Type B pancreatic cell (in vitro differentiated cells): ENCODE measurements at places on chromosomes 11 and 22.

DNA sequence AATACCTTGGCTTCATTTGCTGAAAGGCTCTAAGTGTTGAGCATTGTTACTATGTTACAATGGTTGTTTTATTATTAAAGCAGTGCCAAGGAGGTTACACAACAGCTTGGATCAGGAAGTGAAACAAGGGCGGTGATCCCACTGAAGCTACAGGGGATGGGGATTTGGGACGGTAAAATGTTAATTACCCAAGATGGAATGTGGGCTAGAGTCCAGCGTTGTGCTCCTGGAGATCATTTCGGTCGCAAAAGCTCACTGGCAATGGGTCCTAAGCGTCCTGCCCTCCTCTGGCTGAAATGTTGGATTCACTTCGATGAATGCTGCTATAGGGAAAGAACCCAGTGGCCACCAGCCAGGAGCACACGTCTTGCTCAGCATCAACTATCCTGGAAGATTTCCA is 48.3 kb downstream of the FAM83F start:
- DNase-seq, result no peak

GRCh38 chr11:58067685-58068084 is 36.9 kb downstream of the OR6Q1 start:
- no peak for DNase-seq

DNA sequence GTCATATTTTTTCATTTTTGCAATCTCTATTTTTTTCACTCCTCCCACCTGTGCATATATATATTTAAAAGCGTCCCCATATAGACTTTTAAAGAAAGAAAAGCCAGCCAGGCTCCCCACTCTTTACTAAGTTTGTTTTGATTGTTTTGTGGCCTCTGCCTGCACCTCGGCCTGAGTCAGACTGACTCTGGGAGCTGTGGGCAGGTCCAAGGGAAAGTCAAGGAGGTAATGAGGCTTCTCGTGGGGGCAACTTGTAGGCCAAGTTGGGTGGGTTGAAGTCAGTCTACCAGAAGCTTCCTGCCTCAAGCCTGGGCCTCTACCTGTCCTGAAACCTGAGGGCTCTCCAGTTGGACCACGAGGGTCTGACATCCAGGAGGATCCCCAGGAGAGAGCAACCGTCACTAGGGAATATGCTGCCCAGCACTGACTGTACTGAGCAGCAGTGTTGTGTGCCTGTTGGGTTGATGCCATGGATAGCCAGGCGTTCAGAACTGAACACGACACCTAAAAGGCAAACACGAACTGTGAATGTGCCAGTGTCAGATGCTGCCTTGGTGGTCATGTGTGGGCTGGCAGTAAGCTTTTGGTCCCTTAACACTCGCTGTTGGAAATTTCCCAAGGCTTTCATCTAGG is 58.8 kb downstream of the BMAL1 start:
- DNase-seq, result no peak

- DNase-seq, result no peak
Measured at GRCh38 chr11:134346976-134347350, 15.2 kb downstream of the GLB1L2 start.

DNA sequence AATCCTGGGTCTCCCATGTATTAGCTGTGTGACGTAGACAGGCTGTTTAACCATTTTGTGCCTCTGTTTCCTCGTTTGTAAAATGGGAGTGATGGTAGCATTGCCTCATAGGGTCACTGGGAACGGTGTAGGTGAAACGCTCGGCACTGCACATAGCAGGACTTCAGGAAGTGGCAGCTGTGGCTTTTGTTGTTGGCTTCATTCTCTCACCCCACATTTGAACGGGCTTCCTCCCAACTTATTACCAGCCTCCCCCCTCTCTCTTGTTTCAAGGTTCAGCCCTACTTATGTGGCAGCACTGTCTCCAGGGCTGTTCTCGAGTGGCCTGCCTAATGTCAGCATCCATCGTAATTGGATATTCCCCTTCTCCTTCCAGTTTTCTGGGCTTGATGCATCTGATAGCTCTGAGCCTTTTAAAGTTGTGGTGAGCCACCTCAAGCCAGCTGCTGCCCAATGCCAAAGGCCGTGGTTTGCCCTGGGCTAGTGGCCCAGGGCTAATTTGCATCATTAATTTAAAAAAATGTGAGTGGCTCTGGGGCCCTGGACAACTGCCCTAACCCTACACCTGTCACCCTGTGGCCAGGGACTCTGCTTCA is 217.8 kb upstream of the TBCEL start:
- no peak for DNase-seq

- DNase-seq, result no peak
Measured at GRCh38 chr11:59151761-59152160, 9.1 kb downstream of the FAM111A start.

- DNase-seq, result no peak
Measured at GRCh38 chr11:63274776-63275175, 31.4 kb upstream of the SLC22A25 start.

DNA sequence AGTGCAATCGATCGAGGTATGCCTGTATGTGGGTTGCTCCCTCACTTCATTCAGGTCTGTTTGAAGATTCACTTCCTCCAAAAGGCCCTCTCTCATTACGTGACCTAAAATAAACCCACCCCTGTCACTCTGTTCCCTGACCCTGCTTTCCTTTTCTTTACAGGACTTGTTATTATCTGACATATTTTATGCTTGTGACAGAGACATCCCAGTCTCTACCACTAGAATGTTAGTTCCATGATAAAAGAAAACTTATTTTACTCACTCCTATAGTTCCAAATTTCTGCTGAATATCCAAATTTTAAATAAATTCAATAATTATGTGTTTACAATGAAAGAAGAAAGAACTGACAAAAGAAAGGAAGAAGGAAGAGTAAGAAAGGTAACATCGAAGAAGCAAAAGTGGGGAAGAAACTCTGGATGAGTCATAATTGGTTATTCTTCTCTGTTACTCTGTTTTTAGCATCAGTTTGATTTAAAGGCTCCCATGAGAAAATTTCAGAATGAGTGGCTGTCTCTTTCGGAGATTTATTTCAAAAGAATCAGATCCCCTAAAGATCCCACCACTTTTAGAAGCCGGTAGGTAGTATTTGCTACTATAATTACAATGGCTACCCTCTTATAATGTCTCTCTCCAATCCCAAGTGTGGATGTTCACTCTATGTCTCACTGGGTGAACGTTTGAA is 33.5 kb downstream of the ENTHD1 start:
- no peak for DNase-seq

GRCh38 chr11:107590460-107591377 is at the start of gene ELMOD1:
ELMOD1 (plus strand) TSS chr11:107591147; CDS start chr11:107618190, 27,043 bp downstream.
- DNase-seq, result peak; percentile 74

DNA sequence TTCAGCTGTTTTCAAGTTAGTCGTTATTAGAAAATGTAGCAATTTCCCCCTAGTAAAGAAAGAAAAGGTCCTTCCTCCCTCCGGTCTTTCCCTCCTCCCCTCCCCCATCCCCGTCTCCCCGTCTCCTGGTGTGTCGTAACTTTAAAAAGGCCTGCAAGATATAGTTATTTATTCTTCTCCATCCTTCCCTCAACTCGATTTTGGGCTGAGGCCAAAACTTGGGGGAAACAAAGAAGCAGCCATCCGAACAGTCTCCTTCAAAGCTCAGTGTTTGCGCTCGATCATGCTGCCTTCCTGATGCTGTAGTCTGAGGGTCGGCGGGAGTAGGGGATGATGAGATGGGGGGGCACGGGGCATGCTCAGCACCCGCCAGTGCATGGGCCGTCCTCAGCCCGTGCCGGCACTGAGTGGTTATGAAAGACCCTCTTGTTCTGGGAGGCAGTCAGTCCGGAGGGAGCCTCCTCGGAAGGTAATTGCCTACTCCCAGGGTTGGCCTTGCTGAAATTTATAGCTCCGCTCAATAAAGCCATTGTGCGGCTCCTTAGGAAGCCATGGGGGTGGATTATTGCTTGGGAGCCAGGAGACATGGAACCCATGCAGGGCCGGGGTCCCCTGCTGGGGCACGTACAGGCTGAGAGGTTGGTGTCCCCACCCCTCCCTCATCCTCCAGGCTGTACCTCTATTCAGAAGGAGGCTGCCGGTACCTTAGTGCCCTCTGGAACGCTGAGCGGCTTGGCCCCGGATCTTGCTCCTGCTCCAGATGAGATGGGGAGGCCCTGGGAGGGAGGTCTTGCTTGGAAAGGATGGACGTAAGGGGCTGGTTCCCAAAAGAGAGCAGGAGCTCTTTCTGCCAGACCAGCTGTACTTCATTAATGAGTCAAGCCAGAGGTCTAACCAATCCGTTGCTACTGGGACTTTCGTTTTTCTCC is 212.7 kb upstream of the CADM1 start:
- DNase-seq, result no peak

DNA sequence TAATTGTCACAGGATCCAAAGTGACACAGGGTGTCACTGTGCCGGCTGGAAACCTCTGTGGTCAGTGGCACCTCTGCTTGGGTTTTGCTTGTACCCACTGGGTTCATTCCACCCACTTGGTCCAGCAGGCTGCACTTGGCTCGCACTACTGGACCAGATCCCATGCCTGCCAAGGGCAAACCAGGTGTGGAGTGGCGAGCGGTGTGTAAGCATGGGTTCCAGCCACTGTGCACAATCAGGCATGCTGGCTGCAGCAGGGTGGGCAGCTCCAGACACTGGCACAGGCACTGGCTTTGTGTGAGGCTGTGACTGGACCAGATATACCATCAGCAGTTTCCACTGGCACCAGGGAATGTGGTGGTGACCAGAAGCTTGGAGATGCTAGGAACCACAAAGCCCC is 261.4 kb downstream of the KCNA4 start:
- DNase-seq, result no peak

- DNase-seq, result no peak
Measured at GRCh38 chr11:14942745-14943144, 29.4 kb downstream of the CALCA start.

- no peak for DNase-seq
Measured at GRCh38 chr11:12810568-12810894, 136.3 kb downstream of the TEAD1 start.

- no peak for DNase-seq
Measured at GRCh38 chr11:128825050-128825784, 41.9 kb downstream of the KCNJ1 start.

DNA sequence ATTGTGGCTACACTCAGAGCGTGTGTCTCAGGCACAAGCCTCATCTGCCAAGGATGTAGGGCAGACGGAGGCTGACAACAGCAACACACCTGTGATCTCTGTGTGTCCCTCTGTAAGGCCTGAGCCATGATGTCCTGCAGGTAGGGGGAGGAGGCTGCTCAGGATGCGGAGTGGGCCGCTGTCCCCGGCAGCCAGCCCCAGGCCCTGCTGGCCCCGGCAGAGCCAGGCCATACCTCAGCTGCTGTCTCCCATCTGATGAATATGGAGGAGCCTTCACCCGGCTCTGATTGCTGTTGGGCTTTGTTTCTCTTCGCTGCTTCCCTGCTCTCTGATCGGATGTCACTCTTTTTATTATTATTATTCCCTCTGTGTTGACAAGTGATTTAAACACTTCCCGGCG is 83.6 kb upstream of the NCAM1 start:
- no peak for DNase-seq

DNA sequence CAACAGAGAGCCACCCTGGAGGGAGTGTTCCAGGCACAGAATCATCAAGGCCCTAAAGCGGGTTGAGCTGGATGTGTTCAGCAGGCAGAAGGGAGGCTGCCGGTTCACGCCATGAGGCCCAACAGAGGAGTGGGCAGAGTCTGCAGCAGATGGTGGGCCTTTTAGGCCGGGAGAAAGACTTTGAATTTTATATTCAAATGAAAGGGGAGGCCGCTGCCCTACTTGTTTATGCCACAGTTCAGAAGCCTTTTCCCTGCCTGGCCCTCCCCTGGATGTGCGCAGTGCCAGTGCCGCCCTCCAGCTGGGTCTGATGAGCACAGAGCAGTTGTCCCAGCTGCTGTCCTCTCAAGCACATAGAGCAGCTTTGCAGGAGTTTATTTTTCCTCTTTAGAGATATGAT is 46.9 kb upstream of the TTC12 start:
- no peak for DNase-seq

DNA sequence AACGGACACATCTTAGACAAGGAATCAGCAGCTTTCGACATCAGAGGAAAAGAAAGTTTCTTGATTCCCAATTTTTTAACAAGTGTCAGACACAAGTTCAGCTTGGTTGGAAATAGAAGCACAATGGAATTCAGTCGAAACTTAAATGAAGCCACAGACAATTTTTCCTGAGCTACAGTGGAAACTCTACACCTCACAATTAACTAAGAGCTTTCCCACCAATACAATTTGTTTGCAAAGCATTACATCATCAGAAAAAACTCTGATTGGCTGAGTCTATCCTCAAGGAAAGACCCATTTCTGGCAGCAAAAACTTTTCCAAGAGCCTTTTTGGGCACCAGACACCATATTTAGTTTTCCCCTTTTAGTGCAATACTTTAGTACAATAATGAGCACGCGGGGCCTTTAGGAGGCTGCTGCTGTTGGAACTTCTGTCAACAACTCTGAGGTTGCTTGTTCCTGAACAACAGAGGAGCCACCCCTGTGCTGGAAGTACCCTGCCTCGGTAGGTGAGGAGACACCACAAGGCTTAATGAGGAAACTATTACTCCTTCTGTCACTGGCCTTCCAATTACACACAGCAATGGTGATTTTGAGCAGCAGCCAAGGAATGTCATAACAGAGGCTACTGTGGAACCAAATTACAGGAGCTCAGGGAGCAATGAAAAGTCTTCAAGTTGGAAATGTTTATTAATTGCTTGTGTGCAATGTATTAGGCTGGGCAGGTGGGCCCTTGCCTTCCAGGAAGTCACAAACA is 61.9 kb upstream of the BARX2 start:
- no peak for DNase-seq

- peak; percentile 36 for DNase-seq
Measured at GRCh38 chr11:120027546-120028180, 110.2 kb downstream of the TRIM29 start.

DNA sequence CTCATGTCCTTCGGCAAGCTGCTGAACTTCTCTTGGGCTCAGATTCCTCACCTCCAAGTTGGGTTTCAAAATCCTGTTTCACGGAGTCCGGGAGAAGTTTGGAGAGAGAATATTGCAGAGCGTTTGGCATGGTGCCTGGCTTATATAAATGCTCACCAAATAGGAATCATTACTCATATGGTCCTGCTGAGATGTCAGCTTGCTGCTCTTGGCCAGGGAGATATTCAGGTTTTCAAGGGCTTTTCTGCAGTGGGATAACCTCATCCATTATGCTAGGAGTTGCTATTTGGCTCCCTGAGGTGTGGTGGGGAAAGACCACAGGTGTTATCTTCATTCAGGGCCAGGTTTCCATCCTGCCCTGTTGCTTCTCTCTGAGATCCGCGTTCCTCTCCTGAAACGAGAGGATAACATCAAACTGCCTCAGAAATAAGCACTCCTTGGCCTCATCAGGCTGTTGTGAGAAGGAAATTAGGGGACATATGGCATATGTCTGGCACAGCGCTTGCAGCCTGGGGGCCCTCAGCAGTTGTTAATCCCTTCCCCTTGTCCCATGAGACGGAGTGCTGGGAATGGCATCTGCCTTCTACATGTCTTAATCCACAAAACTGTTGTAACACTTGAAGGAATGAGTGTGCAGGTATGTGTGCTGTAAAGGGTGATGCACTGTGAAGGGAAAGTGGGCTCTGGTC is 29.9 kb upstream of the ACER3 start:
- DNase-seq, result no peak

- DNase-seq, result no peak
Measured at GRCh38 chr22:37115032-37115431, 5.5 kb upstream of the TMPRSS6 start.
